ENCODE measurements at places on chromosomes 13 and 19.

DNA sequence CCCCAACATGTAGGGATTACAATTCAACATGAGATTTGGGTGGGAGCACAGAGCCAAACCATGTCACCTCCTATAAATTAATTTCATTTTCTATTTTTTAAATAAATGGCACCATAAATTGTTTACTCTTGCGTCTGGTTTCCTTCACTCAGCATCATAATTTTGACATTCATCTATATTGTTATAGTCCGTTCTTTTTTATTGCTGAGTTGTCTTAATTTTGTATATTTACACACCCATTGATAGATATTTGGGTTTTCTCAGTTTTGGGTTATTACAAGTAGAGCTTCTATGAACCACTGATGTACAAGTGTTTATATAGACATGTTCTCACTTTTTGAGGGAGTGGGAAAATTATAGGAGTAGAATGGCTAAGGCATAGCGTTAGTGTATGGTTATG lies 445.4 kb downstream of the MYO16 start:
- H3K4me1 ChIP-seq = no peaks in the 10 kb centered on the region
- DNase-seq = no peak
- H3K4me3 ChIP-seq = no peak overlapping the region
- no peaks in the 10 kb centered on the region for H3K36me3 ChIP-seq
- H3K27ac ChIP-seq = no peak overlapping the region
- H3K27me3 ChIP-seq = peaks cover 3% of the 10 kb centered on the region

DNA sequence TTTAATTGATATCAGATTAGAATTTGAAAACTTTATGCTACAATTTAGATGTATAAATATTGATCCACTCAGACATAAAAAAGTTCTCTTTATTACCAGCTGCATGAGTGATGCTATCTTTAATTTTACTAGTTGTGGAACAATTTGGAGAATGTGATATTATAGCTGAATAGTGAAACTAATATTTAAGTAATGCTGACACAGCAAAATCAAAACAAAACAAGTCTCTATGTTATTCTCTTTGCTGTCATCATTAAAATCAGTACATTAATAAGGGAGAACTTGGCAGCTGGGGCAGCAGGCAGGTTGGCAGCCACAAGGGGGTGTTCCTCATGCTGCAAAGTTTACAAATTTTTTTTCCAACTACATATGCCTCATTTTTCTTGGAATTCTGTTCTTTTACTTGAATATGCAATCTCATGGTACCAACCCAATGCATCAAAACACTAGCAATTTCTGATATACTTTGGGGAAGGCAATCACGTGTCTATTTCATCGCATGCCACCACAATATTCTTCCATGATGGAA lies 585.3 kb downstream of the FGF9 start:
- H3K27me3 ChIP-seq = peaks cover 2% of the 10 kb centered on the region
- DNase-seq = no peak
- no peak overlapping the region for H3K27ac ChIP-seq
- no peaks in the 10 kb centered on the region for H3K36me3 ChIP-seq

DNA sequence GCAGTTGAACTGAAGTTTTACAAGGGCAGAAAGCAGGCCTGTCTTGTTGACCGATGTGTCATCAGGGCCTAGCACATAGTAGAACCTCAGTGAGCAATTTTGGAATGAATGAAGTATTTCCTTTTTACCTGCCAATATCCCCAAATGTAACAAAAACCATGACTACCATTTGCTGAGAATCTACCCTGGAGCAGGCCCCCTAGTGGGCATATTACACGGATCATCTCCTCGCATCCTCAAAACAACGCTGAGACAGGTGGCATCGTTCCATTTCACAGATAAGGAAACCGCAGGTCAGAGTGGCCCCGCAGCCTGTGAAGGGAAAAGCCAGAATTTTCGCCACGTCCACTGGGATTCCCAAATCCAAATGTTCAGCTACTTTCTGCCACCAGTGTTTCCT lies 77.9 kb downstream of the CACNA1A start:
- H3K4me3 ChIP-seq = no peak overlapping the region
- H3K36me3 ChIP-seq = no peaks in the 10 kb centered on the region
- peaks cover 12% of the 10 kb centered on the region for H3K27me3 ChIP-seq
- H3K4me1 ChIP-seq = peaks cover 2% of the 10 kb centered on the region
- DNase-seq = peak; percentile 14
- H3K27ac ChIP-seq = no peak overlapping the region

- H3K4me1 ChIP-seq = peaks cover 15% of the 10 kb centered on the region
- H3K27me3 ChIP-seq = peaks cover 18% of the 10 kb centered on the region
- no peak for DNase-seq
- H3K36me3 ChIP-seq = peaks cover 1% of the 10 kb centered on the region
These were observed 31.4 kb downstream of the NFIX start for GRCh38 chr19:13026462-13027370.

DNA sequence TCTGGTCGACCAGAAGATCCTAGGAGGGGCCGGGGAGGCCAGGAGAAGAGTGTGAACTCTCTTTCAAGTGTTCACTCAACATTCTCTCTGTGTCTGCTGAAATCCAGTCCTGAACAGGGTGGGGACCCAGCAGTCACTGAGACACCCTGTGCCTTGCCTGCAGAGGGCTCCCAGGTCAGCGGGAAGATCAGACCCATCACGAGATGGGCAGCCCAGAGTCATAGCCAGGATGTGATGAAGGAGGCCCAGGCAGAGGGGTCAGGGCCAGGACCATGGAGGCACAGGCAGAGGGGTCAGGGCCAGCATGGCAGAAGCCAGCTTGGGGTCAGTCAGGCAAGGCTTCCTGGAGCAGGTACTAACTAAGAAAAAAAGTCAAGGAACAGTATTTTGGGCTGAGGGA lies 9.4 kb downstream of the NUMBL start:
- no peak overlapping the region for H3K27ac ChIP-seq
- H3K36me3 ChIP-seq = peaks cover 25% of the 10 kb centered on the region
- no peaks in the 10 kb centered on the region for H3K27me3 ChIP-seq
- DNase-seq = no peak
- H3K4me3 ChIP-seq = no peak overlapping the region
- H3K4me1 ChIP-seq = peaks cover 11% of the 10 kb centered on the region

DNA sequence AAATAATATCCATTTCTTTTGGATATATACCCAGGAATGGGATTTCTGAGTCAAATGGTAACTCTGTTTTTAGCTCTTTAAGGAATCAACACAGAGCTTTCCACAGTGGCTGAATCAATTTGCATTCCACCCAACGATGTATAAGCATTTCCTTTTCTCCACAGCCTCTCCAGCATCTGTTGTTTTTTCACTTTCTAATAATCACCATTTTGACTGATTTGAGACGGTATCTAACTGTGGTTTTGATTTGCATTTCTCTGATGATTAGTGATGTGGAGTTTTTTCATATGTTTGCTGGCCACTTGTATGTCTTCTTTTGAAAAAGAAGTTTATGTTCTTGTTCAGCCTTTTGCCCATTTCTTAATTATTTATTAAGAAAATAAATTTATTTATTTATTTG lies 352.2 kb upstream of the OBI1 start:
- H3K27ac ChIP-seq = no peak overlapping the region
- no peak for DNase-seq
- H3K4me1 ChIP-seq = no peaks in the 10 kb centered on the region
- H3K4me3 ChIP-seq = no peak overlapping the region

GRCh38 chr13:52779103-52779502 lies 39.5 kb upstream of the CNMD start:
- peaks cover 6% of the 10 kb centered on the region for H3K27me3 ChIP-seq
- H3K27ac ChIP-seq = no peak overlapping the region
- no peak for DNase-seq
- H3K36me3 ChIP-seq = no peaks in the 10 kb centered on the region
- no peak overlapping the region for H3K4me3 ChIP-seq

GRCh38 chr13:98324105-98324504 lies 147.0 kb upstream of the RNF113B start:
- no peaks in the 10 kb centered on the region for H3K36me3 ChIP-seq
- H3K27ac ChIP-seq = no peak overlapping the region
- H3K27me3 ChIP-seq = peaks cover 5% of the 10 kb centered on the region
- no peaks in the 10 kb centered on the region for H3K4me1 ChIP-seq
- DNase-seq = no peak
- H3K4me3 ChIP-seq = no peak overlapping the region

DNA sequence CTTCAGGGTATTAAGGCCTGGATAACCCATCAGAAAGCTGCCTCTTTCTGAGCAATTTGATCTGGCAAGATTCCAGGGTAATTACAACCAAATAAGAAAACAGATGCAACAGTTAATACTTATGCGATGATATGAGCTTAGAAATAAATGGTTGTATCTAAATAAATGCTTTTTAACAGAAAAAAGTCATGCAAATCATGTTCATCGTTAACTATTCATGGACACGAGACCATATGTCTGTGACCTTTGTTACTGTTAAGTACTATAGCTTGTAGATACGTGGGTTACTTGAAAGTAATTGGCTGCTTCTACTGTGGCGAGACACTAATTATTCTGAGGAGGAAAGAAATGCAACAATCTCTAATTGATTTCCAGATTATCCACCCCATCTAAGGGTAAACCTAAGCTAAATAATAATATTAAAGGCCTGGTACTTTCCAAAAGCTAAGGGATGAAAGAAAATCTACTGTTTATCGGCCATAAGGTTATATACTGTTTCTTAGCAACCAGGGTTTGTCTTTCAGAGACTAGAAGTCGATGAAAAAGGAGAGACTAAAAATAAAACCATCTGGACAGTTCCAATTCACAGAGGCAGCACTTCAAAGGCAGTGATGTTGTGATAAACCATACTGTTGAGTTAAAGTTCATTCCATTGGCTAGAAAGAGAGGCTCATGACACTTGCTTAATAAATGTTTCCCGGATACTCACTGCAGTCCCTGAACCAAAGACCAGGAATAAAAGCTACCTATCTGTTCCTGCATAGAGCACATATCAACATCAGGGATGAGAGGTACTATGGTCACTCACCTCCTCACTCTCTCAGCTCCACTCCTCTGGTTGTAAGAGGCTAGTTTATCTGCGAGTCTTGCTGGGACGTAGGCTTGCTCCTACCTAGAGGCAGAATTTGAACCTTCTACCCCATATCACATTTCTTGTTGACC lies 1.5 kb downstream of the EPSTI1 start:
- DNase-seq = no peak
- no peaks in the 10 kb centered on the region for H3K27me3 ChIP-seq

DNA sequence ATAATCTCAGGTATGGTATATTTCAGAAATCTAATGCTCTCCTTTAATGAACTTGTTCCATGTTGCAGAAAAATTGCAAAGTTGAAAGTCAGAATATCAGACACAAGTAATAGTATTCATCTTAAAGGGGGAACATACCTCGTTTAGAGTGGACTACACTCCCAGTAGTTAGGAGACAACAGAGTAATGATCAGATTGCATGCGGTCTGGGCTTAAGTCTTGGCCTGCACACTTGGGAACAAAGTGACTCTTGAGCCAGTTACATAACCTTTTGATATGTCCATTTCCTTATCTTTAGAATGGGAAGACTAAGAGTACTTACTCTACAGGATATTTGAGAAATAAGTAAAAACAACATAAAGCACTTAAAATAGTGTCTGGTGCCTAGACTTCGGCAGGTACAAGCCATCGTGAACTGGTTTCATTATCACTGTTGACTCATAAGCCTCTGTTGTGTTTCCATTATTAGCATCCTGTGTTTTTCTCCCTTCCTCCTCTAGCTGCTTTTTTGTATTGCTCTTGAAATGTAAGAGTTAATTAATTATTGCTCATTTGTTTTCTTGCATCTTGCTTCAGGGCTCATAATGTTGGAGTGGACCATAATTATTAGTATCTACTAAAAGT lies 53.0 kb downstream of the DPY19L3 start:
- H3K27me3 ChIP-seq = no peaks in the 10 kb centered on the region
- DNase-seq = no peak
- H3K27ac ChIP-seq = peak overlapping the region; percentile 47
- H3K4me1 ChIP-seq = no peaks in the 10 kb centered on the region
- H3K4me3 ChIP-seq = no peak overlapping the region

DNA sequence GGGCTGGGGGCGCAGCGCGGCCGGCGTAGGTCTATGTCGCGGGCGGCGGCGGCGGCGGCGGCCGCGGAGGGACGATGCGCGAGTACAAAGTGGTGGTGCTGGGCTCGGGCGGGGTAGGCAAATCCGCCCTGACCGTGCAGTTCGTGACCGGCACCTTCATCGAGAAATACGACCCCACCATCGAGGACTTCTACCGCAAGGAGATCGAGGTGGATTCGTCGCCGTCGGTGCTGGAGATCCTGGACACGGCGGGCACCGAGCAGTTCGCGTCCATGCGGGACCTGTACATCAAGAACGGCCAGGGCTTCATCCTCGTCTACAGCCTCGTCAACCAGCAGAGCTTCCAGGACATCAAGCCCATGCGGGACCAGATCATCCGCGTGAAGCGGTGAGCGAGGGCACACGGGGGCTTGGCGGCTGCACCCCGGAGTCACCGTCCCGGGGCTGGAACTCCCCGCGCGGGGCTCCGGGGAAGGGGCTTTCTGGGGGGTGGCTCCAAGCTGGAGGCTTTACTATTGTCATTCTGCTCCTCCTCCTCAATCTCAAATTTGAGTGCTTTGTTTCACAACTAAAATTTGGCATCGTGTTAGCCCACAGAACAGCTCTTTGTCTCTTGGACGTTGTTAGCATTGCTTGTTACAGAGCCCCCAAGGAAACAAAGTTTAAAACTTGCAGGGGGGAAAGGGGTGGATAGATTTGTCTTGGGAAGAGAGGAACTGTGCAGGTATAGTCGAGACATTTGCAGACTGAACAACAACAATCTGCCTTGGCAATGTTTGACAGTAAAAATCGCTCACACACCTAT lies 630 bp downstream of the RAP2A start:
- DNase-seq = peak; percentile 51
- H3K4me3 ChIP-seq = peak overlapping the region; percentile 88
- peak overlapping the region; percentile 76 for H3K27ac ChIP-seq
- no peaks in the 10 kb centered on the region for H3K27me3 ChIP-seq
- no peaks in the 10 kb centered on the region for H3K36me3 ChIP-seq
- H3K4me1 ChIP-seq = peaks cover 15% of the 10 kb centered on the region

DNA sequence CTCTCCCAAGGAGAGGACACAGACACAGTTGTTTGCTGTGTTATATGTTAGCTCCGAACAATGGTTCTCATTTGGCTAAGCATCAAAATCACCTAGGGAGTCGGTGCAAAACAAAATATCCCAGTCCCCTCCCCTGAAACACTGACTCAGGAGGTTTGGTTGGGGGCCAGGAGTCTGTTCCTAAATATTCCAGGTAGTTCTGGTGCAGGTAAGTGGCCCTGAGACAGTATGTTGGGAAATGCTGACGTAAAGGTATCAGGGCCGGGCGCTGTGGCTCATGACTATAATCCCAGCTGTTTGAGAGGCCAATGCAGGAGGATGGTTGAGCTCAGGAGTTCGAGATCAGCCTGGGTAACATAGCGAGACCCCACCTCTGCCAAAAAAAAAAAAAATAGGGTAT lies 2.3 kb upstream of the MAP2K7 start:
- peaks cover 6% of the 10 kb centered on the region for H3K27me3 ChIP-seq
- H3K4me3 ChIP-seq = no peak overlapping the region
- H3K4me1 ChIP-seq = peaks cover 24% of the 10 kb centered on the region
- no peak for DNase-seq
- H3K36me3 ChIP-seq = peaks cover 7% of the 10 kb centered on the region

DNA sequence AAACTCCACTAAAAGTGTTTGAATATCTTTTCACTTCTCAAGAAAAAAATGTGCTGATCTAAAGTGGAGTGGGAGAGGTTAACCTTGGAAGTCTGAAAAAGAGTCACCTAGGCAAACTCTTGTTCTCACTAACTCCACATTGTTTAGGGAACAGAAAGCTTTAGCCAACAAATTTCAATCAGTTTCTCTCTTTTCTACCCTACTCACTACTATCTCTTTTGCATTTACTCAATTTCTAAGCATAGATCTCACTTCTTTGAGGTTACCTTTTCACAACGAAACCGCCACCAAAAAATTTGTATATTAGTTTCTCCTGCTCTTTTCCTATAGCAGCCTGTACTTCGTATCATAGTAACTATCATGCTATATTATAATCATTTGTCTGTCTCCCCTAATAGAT lies 6.3 kb downstream of the NHLRC3 start:
- H3K27me3 ChIP-seq = no peaks in the 10 kb centered on the region
- DNase-seq = no peak
- peaks cover 8% of the 10 kb centered on the region for H3K4me1 ChIP-seq

Data from memory B cell (primary cell).